ENCODE measurements at places on chromosomes 5 and 9.

DNA sequence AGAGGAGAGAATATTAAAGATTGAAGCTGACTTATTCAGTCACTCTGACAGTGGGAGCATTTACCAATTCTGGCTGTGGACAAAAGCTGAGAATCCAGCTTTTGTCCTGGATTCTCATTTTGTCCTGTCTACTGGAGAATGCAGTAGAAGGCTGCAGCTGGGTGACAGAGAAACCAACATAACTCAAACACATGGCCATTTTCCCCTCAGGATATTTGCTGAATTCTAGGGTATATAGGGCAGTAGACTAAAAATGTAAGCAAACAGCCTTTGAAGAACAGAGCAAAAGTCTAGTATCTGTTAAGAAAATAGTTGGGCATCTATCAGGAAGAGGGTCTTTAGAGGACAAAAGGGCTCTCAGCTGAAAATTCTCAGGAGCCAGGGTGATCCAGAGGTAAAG, 20.6 kb downstream of the ZNF484 start:
- no peak for DNase-seq

DNA sequence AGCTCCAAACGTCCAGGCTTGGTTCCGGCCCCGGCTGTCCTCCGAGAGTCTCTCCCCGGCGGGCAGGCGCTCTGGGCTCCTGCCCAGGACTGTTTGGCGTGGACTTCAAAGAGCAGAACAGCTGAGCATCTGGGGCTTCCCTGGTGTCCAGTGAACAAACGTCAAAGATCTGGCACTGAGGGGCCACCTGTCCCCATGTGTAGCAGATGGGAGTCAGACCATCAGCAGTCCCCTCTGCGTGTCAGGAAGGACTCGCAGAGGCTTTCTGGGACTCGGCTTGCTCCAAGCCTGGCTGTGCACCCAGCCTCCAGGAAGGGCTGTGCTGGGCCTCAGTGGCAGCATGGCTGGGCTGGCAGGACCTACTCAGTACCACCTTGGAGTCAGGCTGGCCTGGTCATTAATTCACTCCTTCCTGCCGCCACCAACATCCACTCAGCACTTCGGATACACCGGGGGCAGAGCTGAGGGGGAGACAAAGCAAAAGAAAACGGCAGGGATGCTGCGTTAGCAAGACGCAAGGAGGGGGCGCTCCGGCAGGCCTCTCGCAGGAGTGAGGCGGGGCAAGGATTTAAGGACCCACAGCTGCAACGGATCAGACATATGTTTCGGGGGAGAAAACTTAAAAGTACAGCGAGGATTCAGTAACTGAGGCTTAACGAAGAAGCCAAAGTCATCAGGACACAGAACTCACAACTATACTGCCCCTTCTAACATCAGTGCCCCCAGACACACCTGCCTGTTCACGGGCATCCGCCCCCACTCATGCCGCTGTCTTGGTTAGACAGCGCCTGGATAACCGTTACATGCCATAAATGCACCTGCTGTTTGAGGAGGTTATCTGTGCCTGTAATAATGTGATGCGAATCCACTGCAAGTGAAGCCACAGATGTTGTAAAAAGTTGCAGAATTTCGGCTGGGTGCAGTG, 164.5 kb upstream of the PHYKPL start:
- DNase-seq: no peak

- DNase-seq: no peak
These were observed 50.4 kb downstream of the ACO1 start for GRCh38 chr9:32434892-32435291.

GRCh38 chr9:84542554-84542953, 127.0 kb upstream of the NTRK2 start:
- no peak for DNase-seq

GRCh38 chr5:143304836-143305475, 98.5 kb downstream of the NR3C1 start:
- no peak for DNase-seq

DNA sequence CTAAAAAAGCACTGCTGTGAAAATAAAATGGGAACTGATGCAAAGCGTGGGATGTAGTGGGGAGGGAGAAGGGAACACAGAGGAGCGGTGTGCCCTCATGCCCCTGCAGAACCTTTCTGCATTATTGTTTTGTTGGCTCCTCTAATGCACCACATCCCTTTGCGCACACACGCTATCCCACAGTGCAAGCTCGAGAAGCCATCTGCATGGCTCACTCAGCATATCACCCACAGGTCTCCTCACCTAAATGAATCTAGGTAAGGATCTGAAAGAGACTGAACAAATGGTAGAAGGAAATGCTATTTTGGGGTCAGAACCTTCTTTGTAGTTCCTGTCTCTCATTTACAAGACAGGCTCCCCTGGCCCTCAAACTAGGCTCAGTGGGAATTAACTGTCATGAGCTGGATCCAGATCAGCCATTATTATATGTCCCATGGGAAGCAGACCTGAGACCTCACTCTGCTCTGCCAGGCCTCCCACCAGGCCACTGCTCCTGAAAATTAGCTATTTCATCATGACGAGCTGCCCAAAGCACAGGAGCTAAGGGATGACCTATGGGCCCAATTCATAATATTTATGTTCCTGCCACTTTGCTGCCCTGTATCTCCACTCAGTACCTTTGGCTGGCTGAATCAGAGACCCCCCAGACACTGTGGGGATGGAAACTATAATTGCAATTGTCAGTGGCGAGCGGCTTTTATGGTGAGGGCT, 169.4 kb downstream of the SPOCK1 start:
- DNase-seq: no peak

GRCh38 chr9:11742471-11742870, 950.7 kb upstream of the TYRP1 start:
- no peak for DNase-seq

- DNase-seq: no peak
These were observed 73.2 kb upstream of the PHYKPL start for GRCh38 chr5:178305801-178306200.

- no peak for DNase-seq
These were observed 60.4 kb downstream of the SGCD start for GRCh38 chr5:156387391-156387790.

- DNase-seq: peak; percentile 29
These were observed 21.7 kb upstream of the CCNH start for GRCh38 chr5:87434461-87434860.

DNA sequence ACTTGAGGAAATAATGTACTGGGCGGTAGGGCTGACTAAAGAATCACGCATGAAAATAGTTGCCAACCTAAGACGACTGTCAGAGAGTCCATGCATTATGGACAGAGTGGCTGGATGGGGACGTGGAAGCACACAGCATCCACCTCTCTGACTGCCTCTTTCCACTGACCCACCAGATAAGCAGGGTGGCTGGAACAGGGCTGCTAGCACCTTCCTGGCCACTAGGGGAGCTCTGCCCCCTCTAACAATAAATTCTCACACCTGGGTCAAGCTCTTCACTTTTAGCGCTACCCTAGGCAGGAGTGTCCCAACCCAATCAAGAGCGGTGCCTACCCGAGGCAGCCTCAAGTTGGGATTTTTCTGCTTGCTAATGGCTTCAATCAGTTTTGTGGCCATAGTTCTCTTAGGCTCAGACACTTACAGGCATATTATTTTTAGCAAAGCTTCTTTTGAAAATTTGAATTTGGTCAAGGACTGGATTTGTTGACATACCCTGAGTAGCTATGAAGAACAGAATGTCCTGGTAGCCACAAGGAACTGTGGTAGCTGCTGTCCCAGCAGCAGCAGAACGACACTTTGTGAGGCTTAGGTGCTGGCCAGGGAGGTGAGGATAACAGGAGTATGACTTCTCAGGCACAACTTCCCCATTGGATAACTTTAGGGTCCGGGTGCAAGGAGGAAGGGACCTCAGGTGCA, 6.9 kb upstream of the TPM2 start:
- peak; percentile 66 for DNase-seq

DNA sequence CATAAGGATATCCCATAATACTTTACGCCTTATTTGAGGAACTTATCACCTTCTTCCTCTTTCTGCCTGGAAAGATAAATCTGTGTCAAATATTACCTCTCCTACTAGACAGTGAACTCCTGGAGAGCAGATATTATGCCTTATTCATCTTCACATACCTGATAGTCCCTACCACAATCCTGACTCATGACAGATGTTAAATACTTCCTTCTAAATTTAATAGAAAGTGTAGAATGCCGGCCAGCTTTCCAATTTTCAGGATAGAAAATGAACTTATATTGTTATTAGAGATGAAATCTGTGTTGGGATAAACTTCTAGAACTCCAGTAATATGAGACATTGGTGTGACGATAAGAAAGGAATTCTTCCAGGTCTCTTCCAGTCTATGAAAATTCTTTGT, 89.0 kb downstream of the GCNT4 start:
- DNase-seq: no peak

- no peak for DNase-seq
These were observed 893 bp upstream of the SH2D3C start for GRCh38 chr9:127779136-127779981.

DNA sequence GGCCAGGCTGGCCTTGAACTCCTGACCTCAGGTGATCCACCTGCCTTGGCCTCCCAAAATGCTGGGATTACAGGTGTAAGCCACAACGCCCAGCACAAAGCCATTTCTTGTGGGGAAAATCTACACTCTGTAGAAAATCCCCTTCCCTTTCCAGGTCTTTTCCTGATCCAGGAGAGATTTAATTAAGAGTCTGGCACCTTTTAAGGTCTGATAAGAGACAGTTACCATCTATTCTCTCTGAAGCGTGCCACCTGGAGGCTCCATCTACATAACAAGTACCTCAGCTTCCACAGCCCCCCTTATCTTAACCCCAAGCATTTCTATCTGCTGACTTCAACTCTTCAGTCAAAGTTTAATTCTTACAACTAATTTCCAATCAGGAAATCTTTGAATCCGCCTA, 71.4 kb upstream of the CDK20 start:
- DNase-seq: no peak

- no peak for DNase-seq
These were observed 241.6 kb downstream of the ARHGEF28 start for GRCh38 chr5:73867345-73868335.

DNA sequence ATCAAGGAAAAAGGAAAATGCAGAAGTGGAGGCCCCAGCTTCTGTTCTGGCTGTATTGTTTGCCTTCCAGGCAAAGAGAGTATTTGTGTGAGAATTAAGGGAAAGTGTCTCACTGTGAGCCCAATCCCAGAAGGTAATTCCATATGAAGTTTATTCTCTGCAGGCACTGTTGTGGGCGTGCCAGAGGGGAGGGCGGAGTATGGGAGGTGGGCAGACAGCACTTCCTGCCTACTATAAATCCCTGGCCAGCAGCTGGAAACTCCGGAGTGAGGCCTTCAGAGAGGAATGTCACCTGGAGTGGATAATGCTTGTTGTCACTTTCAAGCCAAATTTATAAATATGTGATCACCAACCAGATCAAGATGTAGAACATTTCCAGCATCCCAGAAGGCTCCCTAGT, 209.5 kb downstream of the ARHGAP26 start:
- DNase-seq: peak; percentile 70

GRCh38 chr9:117492476-117492875, 77.6 kb upstream of the ASTN2 start:
- DNase-seq: no peak

GRCh38 chr5:160105686-160106360, 13.4 kb downstream of the PWWP2A start:
- no peak for DNase-seq

GRCh38 chr9:14395317-14396082, 81.6 kb upstream of the NFIB start:
- no peak for DNase-seq

DNA sequence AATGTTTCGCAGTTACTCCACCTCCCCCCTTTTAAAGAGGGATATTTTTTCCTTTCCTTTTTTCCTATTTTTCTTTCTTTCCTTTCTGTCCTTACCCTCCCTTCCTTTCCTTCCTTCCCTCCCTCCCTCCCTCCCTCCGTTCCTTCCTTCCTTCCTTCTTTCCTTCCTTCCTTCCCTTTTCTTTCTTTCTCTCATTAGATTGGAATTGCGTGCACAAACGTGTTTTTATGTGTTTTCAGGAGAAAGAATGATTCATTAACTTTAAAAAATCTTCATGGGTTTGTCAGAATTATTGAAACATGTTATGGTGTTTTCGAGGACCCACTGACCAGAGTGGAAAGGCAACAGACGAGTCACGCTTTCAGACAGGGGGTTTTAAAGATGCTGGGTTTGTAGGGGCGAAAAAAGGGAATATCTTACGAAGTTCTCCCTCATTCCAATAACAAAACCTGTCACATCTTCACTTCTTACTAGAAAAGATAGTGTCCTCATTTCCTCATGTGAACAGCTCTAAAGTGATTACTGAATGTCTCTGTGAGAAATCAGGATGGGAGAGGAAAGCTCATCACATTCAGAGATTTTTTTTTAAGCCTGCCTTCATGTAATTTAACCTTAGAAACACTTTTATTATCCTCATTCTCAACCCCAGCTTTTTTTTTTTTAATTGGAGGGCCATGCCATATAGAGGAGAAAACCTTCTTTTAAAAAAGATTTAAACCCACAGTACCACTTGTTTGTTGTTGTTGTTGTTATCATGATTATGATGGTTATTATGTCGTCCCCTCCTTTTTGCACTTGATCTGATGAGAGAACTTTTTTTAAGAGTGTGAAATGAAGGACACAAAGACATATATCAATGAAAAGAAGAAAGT, 21.9 kb downstream of the NR2F1 start:
- DNase-seq: no peak

GRCh38 chr5:143716881-143717280, 95.1 kb upstream of the HMHB1 start:
- DNase-seq: no peak

GRCh38 chr9:134473141-134474054, 147.1 kb downstream of the RXRA start:
- no peak for DNase-seq

DNA sequence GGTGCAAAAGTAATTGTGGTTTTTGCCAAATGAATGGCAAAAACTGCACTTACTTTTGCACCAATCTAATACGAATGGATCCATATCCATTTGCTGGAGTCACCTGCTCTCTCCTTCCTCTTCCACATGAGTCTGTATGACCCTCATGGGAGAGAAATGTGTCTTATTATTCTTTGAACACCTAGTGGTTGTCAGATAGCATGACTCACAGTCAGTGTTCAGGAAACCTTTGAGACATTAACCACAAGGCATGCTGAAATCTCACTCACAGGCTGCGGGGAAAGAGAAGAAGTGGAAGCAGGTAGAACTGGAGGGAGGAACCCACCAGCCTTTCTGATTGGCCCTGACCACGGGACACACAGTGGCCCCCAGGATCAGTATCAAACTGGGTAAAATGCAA, 222.8 kb upstream of the KLF4 start:
- no peak for DNase-seq

- DNase-seq: peak; percentile 50
These were observed 64.3 kb downstream of the GOLM1 start for GRCh38 chr9:86034863-86035734.

DNA sequence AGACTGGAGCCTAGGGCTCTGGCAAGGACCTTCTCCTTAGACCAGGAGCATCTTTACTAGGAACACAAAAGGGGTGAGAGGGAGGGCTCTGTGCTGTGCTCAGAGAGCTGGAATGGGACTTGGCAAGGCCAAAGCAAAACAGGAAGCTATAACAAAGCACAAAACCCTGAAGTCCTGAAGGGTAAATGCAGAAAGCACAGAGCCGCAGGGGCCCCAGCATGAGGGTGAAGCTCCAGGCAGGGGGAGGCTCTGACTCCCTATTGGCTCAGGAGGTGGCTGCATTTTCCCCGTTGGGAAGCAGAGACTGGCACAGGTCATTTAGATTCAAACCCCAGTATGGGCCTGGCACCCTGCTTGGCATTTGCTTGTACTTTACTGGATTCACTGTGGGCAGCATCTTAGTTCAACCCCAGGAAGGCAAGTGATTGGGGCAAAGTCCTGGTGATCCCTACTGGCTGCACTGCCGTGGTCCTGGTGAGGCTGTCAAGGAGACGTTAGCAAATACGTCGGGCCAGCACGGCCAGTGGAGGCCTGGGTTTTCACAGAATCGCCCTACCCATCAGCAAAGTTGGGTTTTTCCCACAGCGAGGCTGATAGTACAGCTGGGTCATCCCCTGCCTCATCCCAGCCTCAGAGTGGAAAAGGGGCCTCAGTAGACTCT, 46.3 kb downstream of the GGTA1 start:
- no peak for DNase-seq
